ENCODE measurements at places on chromosomes 13 and 19. TPM values are rescaled to one million over a fixed set of nuclear protein-coding genes. Genes with fewer than 3 reads are reported as not detected.

Gene ZNF549
- total RNA-seq = 1.7 TPM

Gene DCT
- total RNA-seq = not detected

Gene NPAS1
- 0.63 TPM for total RNA-seq

Gene PSG6
- total RNA-seq = not detected

Gene MYO16
- 1.2 TPM for total RNA-seq

Gene BST2
- total RNA-seq = 18.6 TPM

Gene TRAPPC5
- 110 TPM for total RNA-seq

Gene GPR180
- total RNA-seq = 9.8 TPM

Gene SOX1
- total RNA-seq = not detected

Gene MEIOSIN
- not detected for total RNA-seq

Gene PTH2
- not detected for total RNA-seq

Gene SMIM44
- 1.0 TPM for total RNA-seq

Gene GFY
- not detected for total RNA-seq

Gene RNF17
- 0.65 TPM for total RNA-seq

Gene SH2D3A
- 26.6 TPM for total RNA-seq

Gene CACNG7
- total RNA-seq = not detected

Gene AMER2
- 0.29 TPM for total RNA-seq

Gene MAG
- total RNA-seq = not detected

Gene PCP2
- not detected for total RNA-seq

Gene NFIX
- not detected for total RNA-seq

Gene ACTN4
- total RNA-seq = 629 TPM

Gene SPATA13
- total RNA-seq = 12.1 TPM

Gene RNF113B
- not detected for total RNA-seq

Gene SLC46A3
- 1.2 TPM for total RNA-seq

Gene PRODH2
- not detected for total RNA-seq

Gene KLHL1
- total RNA-seq = not detected

Gene CLDND2
- not detected for total RNA-seq

Gene KCNC3
- total RNA-seq = 0.07 TPM

Gene GPR183
- total RNA-seq = 0.17 TPM

Gene CATSPERD
- total RNA-seq = 0.65 TPM
